CMK (cell line): ENCODE measurements at places on chromosomes 6 and 20.

GRCh38 chr6:85396159-85396808 lies 53.6 kb upstream of the NT5E start:
- DNase-seq = no peak

- DNase-seq = no peak
Measured at GRCh38 chr20:25987073-25987927, 290.6 kb upstream of the ZNF337 start.

- no peak for DNase-seq
Measured at GRCh38 chr20:54438166-54438565, 37.2 kb upstream of the DOK5 start.

- DNase-seq = no peak
Measured at GRCh38 chr6:140082867-140083297, 708.4 kb upstream of the CITED2 start.

- no peak for DNase-seq
Measured at GRCh38 chr6:71396410-71396801, 107.8 kb downstream of the OGFRL1 start.

GRCh38 chr20:10605547-10606195 lies 68.1 kb downstream of the JAG1 start:
- DNase-seq = no peak

DNA sequence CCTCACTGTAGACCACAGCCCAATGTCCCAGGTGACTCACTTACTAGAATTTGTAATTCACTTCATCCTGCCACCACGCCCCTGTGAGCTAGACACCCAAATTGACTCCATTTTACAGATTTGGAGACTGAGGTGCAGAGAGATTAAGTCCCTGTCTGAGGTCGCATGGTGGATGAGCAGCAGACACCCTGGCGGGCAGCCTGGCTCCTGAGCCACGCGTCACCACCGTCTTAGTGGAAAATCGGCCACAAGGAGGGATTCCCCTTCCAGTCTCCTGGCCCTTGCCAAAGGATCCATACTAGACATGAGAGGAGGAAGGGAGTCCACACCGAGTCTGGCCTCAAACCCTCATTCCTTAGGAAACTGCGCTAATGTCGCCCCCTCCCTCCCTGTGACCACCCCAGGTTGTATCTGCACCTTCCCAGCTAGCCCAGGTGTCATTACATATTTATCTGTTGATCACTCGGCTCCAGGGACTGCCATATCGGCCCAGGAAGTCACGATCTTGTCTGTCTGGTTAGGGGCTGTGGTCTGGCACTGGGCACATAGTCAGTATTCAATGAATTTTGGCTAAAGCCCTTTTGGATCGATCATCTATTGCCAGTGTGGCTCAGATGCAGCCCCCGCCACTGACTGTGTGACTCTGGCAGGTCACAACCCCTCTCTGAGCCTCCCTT lies 25.7 kb upstream of the PTGIS start:
- no peak for DNase-seq

GRCh38 chr6:29071831-29072723 lies 15.0 kb downstream of the OR2B3 start:
- peak; percentile 9 for DNase-seq

GRCh38 chr6:136011475-136011874 lies 160.0 kb downstream of the PDE7B start:
- DNase-seq = no peak

DNA sequence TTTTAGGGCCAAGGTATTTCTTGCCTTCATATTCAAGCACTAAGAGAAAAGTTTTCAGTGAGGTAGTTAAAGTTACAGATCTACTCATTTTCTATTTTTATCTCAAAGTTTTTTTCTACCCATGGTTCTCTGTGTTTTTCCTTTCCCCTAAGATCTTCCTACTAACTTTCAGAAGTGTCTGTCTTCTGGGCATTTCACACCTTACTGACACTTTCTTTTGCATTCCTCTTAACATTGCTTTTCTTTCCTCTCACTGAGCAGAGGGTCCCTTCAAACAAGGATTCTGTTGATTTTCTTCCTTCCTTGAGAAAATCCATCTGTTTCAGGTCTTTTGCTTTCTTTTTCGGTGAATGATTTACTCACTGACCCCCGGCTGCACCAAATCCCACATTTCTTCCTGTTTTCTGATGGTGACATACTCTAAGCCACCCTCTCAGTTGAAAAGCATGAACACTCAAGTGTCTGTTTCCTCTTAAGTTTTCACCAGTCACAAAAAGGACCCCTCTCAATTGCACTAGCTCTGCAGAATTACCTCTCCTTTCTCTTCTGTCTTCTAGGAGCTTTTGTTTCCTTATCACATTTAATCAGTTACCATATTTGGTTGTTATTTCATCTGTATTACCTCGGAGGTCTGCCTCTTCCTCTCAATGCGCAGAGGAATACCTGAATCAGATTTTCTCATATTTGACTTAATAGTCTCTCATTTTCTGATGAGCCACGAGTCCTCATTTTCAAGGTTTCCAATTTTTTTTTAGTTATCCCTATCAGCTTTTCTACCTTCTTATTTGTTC lies 73.5 kb upstream of the RNF217 start:
- DNase-seq = no peak

- DNase-seq = no peak
Measured at GRCh38 chr6:108432792-108433191, 127.9 kb upstream of the FOXO3 start.

DNA sequence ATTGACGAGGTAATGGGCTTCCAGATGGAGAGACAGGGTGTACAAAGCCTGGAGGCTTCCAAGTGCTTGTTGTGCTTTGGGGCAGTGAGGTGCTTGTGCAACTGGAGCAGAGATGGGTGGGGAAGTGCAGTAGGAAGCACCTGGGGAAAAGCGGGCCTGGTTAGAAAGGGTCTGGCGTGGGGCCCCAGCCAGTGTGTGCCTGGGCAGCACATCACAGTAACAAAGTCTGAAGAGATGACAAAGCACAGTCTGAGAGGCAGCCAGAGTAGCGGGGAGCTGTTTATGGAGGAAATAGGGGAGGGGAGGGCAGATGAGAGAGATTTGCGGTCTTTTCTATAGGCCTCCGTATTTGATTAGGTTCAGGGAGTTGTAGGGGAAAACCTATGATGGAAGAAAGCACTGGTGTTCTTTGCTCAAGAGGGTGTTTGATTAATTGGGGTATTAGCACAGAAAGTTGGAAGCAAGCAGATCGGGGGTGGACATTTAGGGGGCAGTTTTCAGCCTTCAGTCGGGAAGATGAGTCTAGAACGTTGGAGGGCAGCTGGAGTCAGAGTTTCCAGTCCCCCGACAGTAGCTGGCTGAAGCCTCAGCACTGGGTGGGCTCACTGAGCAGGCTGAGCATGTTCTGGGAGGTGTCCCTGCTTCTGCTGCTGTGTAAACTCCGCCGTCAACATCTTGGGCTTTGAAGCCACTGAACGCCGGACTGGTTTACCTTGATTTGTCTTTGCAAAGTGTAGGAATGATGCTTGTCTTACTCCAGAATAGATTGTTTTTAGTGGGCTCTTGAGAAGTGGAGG lies 15.5 kb upstream of the MROH8 start:
- DNase-seq = no peak

DNA sequence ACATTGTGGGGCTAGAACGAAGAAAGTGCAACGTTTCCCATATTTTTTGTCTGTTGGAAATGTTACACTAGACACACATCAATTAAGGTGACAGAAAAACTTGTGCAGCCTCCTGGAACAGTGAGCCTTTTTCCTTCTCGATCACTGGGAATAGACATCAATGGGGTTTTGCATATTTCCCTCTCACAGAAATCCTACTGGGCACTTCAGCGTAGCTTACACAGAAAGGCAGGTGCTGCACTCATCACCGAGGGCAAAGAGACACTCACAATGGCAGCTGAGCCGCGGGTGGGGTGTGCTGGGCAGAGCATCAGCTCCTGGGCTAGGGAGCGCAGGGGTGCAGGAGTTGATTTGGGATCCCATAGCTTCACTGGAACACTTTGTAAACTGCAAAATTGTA lies 64.5 kb downstream of the THBS2 start:
- DNase-seq = no peak

- no peak for DNase-seq
Measured at GRCh38 chr6:165487347-165487746, 175.7 kb downstream of the PDE10A start.

- DNase-seq = no peak
Measured at GRCh38 chr6:14596410-14596809, 478.8 kb downstream of the CD83 start.

- DNase-seq = no peak
Measured at GRCh38 chr6:23245572-23245971, 676.2 kb downstream of the HDGFL1 start.

DNA sequence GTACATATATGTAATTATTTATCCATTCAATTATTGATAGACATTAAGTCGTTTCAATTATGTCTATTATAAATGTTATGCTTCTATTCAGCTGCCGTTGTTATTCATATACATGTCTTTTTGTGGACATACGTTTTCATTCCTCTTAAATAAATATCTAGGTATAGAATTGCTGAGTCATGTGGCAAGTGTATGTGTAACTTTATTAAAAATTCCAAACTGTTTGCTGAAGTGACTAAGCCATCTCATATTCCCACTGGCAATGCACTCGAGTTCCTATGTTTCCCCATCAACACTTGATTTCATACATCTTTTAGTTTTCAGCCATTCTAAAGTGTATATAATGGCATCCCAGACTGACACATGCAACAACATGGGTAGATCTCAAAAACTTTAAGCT lies 739.7 kb upstream of the POU3F2 start:
- no peak for DNase-seq

GRCh38 chr6:140500849-140501248 lies 1126.4 kb upstream of the CITED2 start:
- DNase-seq = no peak
